ENCODE measurements at places on chromosomes 2 and 18.

- DNase-seq, result no peak
Measured at GRCh38 chr2:68121873-68122679, 35.6 kb upstream of the PNO1 start.

GRCh38 chr2:212892193-212892592 lies 259.2 kb downstream of the IKZF2 start:
- DNase-seq, result no peak

- DNase-seq, result no peak
Measured at GRCh38 chr2:110848519-110849030, 116.2 kb downstream of the ACOXL start.

- no peak for DNase-seq
Measured at GRCh38 chr2:172673056-172673683, 62.5 kb upstream of the RAPGEF4 start.

DNA sequence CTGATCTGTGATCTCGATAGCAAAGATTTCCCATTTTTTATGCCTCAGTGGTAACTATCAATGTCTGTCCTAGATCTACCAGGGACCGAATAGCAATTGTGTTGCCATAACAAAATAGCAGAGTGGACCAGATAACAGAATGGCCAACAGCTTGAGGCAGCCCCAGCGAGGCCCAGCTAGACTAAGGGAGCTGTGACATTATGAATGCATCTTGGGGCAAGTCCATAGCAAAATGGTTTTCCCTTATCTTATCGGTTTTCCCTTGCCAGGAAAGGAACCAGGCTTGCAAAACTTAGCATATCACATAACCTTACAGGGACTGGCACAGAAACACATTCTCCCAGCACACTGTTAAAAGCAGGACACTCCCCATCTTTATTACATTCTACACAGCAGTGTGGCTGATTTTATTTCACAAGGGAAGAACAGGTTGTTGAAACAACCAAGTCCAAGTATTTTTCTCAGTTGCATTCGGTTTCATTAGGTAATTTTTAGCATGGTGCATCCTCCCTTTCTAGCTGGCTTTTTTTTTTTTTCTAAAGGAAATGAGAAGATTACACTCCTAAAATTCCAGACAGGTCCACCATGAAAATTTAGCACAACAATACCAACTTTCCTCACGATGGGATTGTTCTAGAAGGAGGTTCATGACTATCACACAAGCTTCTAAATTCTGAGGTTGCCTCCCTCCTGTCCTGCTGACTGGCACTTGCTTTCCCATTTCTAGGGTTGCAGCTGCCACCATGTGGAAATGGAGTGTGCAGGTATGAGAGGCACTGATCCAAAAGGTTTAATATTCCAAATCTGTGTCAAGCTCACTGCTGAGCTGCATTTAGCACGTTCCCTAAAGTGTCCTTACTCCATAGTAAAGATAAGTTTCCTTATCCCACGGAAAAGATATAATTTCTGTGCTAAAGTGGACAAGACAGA lies 97.0 kb upstream of the SLC35G4 start:
- no peak for DNase-seq

DNA sequence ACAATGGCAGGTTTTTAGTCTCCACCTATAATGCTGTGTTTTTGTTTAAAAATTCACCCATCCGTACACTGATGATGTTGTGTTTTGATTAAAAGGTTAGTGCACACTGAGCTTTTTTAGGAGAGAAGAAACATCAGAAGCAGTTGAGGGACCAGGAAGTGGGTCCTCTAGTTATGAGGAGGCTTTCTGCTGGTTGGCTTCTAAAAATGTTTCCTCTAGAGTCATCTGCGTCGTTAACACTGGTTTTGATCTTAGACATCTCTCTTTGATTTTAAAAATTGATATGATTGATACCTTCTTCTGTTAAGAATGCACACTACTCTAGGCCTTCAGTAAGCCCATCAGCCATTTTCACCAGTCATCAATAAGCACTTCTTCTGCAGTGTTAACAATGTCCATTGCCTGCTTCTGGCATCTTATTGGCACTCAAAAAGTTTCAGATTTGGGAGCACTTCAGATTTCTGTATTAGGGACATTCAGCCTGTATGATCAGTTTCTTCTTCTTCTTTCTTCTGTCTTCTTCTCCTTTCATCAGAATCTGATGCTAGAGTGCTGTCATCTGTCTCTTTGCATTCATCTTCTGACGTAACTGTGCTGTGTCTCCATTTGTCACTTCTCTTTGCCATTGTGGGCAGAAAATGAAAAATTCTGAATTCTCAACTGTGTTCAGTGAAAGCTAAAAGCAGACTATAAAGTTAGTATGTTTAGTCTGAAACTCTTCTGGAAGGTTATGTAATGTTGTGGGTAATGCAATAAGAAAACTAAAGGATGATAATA lies 56.3 kb downstream of the PHLPP1 start:
- DNase-seq, result no peak

- DNase-seq, result no peak
Measured at GRCh38 chr2:84904717-84905174, 710 bp upstream of the TMSB10 start.

DNA sequence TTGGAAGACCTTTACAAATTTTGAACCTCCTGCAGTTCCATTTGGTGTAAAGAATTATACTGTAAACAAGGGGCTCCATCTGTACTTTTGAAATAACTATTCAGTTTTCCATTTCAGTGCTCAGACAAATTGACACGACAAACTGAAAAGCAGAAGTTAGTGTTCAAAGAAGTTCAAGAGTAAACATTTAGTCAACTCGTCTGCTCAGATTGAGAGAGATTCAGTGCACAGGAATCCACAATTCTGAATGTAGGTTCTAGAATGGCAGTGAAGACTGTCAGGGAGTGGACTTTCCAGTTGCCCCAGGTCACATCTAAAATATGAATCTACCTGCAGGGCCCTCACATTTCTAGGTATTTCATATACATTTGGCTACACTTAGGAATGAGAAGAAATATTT lies 322.3 kb upstream of the TCF4 start:
- no peak for DNase-seq

GRCh38 chr18:11851806-11852337 lies 659 bp downstream of the CHMP1B start:
- peak; percentile 32 for DNase-seq

GRCh38 chr2:74817304-74817675 lies 16.6 kb upstream of the HK2 start:
- no peak for DNase-seq

GRCh38 chr2:43070676-43071502 lies 155.5 kb downstream of the ZFP36L2 start:
- no peak for DNase-seq

GRCh38 chr18:6778459-6779247 lies 49.1 kb downstream of the ARHGAP28 start:
- DNase-seq, result no peak

- no peak for DNase-seq
Measured at GRCh38 chr2:151020411-151020810, 241.3 kb downstream of the RBM43 start.

DNA sequence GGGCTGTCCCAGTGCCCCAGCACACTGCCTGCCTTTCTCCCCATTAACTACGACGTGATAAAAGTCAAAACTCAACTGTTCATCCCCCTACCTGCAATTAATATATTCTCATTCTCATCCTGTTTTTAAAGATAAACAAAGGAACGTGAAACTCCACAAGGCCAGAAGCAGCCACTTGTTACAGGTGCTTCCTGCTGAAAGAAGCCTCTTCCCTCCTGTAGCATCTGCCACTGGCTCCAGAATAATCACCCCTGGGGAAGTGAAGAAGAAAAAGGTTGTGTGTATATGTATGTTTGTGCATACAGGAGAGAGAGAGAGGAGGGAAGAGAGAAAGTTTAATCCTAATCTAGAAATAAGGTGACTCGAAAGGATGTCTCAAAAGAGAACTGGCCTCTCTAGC lies 27.1 kb downstream of the KIAA2012 start:
- DNase-seq, result no peak

DNA sequence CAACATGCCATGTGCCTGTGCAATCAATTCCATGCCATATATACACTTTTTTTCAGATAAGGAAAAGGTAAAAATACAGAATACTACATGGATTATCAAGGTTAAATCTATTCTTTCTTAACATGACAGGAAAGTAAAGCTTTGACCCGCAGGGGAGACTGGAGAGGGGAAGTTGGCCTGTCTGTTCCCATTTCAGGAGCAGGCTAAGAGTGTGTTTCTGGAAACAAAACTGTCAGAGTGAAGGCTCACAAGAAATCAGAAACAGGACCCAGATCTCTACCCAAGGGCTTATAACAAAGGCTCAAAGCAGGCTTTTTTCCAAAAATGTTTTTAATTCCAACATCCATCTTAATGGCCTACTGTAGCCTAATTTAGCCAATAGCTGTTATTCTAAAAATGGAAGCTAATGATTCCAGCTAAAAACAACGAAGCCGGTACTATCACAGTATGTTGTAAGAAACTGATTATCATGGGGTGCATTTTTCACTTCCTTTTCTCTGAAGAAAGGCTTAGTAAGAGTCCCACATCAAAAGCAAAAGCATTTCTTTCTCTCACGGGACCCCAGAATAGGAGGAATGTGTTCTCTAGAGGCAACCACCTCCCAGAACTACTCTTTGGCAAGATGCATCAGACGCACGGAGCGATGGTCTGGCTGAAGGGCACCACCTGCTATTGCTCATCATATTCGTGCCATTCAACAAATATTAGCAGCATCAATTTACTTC lies 41.4 kb downstream of the FECH start:
- DNase-seq, result no peak

GRCh38 chr2:62971936-62972335 lies 78.7 kb upstream of the OTX1 start:
- no peak for DNase-seq

DNA sequence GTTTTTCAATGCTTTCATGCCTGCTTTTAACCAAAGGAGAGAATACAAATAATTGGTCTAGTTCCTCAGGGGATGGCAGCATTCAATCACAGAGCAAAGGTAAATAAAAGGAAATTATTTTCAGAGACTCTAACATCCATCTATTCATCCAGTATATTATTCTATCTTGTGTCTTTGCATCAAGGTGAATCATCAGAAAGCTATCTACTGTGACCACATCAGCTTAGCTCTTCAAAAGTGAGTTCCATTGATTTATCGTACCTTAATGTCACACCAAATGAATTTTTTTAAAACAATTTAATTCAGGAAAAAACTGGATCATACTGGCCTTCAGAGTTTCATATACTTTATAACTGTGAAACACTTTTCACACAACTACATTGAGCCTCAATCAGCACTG lies 66.1 kb downstream of the CHN1 start:
- DNase-seq, result no peak

GRCh38 chr2:36468463-36469105 lies 113.0 kb downstream of the CRIM1 start:
- DNase-seq, result no peak

- DNase-seq, result no peak
Measured at GRCh38 chr2:218332288-218332687, 24.4 kb upstream of the CATIP start.

- no peak for DNase-seq
Measured at GRCh38 chr18:11759456-11759855, 70.4 kb downstream of the GNAL start.

- DNase-seq, result no peak
Measured at GRCh38 chr2:218319813-218320365, 27.6 kb upstream of the TMBIM1 start.

DNA sequence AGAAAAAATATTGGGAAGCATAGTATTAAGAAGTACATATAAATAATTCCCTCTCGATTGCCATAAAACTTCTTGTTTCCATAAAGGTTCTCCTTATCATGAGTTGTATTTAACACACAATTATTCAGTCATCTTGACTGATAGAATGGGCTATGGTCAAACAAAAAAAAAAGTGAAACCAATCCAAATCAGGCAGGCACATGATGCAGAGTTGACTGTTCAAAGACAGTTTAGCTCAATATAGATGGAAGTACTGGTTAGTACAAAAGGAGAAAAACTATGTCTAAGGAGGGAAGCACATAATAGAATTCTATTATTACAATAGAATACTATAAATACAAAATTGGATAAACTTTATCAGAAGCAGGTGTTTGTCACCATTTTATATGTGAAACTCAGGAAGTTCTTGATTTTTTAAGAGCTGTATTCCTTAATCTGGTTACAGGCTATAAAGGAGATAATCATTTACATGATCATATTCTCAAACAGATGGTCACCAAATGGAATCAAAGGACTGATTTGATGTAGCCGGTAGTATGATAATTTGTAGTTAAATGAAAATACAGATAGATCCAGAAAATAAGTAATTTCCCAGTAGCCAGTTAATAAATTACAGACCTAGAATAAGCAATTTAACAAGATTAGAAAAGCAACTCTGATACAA lies 18.2 kb upstream of the CALCRL start:
- no peak for DNase-seq

GRCh38 chr2:171141320-171141719 lies 19.4 kb downstream of the TLK1 start:
- DNase-seq, result no peak

DNA sequence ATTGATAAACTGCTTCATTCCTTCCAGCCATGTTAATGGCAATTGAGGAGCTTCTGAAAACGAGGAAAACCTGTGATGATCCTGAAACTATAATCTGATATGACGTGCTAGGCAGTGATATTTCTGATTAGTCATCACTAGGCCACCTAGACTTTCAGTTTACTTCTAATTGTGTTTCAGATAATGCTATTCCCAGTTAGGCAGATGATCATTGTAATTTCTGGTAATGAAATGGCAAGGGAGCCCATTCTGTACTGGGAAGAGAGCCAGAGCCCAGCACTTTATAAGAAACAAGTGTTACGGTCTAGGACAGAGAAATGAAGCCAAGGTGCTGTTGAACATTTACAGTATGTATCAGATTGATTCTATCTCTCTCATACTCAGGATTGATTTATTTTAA lies 106.2 kb downstream of the CPO start:
- DNase-seq, result no peak

DNA sequence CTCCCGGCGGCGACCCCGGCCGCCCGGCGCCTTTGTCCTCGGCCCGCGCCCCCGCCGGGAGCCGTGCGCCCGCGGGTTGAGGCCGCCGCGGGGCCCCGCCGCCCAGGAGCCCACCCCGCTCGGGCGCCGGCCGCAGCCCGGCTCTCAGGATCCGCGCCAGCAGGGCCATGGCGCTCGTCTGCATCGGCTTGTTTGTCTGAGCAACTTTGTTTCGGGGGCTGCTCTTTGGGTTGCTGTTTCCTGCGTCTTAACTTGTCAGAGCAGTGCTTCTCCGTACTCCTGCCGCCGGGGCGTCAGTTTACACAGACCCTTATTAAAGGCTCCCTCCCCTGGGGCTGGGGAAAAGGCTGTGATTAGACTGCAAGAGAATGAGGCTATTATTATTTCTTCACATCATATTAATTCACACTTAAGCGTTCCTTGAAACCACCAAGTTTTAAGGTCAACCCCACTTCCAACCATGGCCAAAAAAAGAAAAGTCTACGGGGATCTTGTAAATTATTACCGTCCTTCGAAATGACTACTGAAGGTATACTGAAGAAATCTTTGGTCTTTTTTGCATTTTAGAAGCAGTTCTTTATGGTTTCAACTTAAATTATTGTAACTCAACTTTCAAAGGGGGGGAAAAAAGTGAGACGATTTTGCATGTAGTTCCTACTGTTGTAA lies at the start of gene CYP27C1:
TSS of gene CYP27C1 (minus strand) at position 198 of the 666 bp plus-strand sequence. CDS start at position 169, 29 bp downstream.
- no peak for DNase-seq

- DNase-seq, result no peak
Measured at GRCh38 chr2:239223310-239224198, 177.3 kb downstream of the HDAC4 start.

GRCh38 chr2:100423631-100424030 lies 6.2 kb upstream of the CHST10 start:
- DNase-seq, result no peak
